ENCODE measurements at places on chromosomes 12 and 14.

GRCh38 chr12:76859611-76860010, 19.2 kb downstream of the CSRP2 start:
- DNase-seq, result no peak

DNA sequence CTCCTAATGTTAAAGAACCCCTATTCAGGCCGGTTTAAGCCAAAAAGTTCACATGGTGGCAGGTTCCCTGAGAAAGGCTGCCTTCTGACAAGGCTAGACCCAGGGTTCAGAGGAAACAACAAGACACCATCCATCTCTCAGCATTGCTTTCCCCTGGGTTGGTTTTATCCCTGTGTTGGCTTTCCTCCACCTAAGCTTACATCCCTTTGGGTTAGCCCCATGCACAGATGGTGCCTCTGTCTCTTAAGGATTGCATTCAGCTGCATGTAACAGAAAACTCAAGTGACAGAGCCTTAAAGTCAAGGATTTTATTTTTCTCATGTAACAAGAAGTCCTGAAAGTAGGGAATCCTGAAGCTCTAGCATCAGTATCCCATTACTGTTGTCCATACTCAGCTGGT, 42.8 kb upstream of the RIN3 start:
- DNase-seq, result no peak

DNA sequence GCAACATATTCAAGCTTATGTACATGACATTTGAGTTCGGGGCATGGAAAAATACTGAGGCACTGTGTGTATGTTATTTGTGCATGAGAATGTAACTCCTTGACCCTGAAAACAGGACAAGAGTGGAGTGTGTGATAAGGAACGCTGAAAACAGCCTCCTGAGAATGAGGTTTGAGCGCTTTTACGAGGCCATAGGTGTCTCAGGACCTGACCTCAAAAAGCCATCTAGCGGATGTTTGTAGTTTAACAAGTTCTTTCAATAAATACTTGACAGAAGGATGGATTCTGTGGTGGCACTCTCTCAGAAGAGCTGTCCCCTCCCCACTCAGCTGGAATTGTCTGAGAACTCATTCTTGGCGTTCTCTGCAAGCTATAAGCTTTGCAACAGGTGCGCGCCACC, 350.5 kb upstream of the TMTC1 start:
- DNase-seq, result no peak

- peak; percentile 10 for DNase-seq
Measured at GRCh38 chr12:51351913-51352532, 5.5 kb upstream of the CELA1 start.

DNA sequence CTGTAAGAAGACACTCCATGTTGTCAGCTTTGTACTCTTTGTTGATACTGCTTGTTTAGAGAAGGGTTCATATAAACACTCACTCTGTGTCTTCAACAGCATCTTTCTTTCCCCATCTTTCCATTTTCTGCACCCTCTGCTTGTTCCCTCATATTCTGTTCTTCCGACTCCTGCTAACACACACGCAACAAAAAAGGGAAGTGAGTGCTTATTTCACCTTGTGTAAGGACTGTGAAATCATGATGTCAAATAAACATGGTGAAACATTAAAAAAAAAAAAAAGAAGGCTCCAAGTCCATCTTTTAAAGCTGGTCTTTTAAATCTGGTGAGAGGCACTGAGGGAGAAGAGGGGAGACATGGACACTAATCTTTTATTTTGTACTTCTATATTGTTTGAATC, 145.4 kb downstream of the RPAP3 start:
- no peak for DNase-seq

DNA sequence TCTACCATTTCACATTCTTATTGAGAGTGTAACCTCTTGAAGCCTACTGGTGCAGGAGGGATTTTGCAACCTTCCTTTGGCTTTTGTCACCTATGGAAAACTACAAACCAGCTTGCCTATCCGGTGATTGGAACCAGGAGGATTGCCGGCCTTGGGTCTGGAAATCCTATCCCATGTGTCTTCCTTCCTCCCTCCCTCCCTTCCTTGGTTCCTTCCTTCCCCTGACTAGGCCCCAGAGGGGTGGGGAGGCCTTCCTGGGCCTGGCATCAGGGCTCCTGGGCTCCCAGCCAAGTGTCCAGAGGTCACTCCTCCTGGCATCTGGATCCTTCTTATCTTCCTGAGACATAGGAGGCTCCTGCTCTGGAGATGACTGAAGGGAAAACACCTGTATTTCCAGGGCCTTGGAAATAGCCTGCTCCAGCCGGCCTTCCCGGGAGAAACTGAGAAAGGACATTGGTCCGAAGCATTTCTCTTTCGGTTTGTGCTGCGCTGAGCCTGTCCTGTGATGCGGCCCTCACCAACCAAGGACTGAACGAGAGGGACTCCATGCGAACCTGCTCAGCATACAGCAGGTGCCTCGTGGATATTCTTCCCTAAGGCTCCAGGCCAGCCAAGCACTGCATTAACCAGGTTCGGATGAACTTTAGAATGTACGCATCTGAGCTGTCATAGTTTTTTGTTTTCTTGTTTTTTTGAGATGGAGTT, 43.4 kb downstream of the PSMA6 start:
- DNase-seq, result no peak

DNA sequence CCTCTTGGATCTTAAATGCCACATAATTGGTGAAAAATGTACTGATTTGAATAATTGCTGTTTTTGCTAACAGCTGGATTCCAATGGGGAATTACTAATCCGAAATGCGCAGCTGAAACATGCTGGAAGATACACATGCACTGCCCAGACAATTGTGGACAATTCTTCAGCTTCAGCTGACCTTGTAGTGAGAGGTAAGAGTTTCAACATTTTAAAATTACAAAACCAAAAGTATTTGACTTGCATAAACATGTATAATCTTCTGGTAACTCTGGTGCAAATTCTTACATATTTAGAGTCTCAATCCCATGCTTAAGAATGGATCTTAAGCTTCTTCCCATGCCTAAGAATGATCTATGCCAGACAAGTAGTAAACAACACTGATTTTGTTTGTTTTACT, 229.1 kb upstream of the PDZRN4 start:
- DNase-seq, result no peak

DNA sequence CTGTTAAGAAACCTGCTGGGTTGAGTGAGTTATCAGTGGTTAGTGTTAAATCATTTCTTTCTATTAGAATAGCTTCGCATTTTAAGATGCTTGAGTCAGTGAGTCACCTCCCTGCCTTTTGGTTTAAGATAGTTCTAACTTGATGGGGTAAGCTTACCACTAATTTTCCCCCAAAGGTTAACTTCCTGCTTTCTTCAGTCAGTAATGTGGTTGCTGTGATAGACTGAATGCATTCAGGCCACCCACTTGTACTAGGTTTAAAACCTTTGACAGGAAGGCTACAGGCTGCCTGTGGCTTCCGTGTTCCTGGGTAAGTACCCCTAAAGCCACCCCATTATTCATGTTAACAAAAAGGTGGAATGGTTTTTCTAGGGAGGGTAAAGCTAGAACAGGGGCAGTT, 25.3 kb downstream of the CLEC2A start:
- no peak for DNase-seq

Data from stimulated activated CD8-positive, alpha-beta memory T cell treated with anti-CD3 and anti-CD28 coated beads, Interleukin-7, amount 100 ng/mL, for 1 hour (primary cell).